NCI-H226 (cell line): ENCODE measurements at places on chromosomes 1 and 21.

DNA sequence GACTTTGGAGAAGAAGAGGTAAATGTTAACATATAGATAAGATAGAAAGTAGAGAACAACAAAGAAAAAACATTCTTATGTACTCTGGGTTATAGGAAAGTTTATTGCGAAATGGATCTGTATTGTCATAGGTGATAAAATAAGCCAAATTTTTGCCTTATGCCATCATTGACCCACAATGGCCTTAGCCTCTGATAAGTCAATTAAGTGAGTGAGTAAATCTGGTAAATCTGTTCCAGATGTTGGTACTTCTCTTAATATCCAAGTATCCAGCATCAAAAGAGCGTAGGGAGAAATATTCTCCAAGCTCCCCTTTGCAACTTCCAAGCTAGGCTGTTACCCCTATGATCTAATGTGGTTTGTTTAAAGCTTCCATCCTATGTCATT is 38.3 kb upstream of the CLCA4 start:
- no peak for DNase-seq

GRCh38 chr1:37481289-37482003 is 7.1 kb downstream of the ZC3H12A start:
- DNase-seq = no peak

DNA sequence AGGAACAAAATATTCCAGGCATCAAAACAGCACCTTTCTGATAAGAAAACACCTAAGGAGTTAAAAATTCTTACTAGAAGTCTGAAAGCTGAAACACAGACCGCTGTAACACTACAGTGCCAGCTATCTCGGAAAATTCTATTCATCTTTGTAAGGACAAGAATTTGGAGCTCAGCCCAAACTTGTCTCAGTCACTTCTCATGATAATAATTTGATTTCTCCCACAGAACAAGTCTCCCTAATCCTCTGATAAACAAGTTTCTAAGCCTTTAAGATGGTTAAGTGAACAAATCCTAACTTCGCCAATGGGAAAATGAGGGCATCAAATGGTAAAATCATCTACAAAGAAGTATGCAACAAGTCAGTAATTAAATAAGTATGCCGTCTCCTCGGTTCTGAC is 59.9 kb downstream of the SIPA1L2 start:
- DNase-seq = peak; percentile 21

- DNase-seq = no peak
Observed at GRCh38 chr1:98172578-98172977, 251.7 kb upstream of the DPYD start.

GRCh38 chr1:107196973-107197562 is 56.2 kb downstream of the NTNG1 start:
- DNase-seq = no peak

DNA sequence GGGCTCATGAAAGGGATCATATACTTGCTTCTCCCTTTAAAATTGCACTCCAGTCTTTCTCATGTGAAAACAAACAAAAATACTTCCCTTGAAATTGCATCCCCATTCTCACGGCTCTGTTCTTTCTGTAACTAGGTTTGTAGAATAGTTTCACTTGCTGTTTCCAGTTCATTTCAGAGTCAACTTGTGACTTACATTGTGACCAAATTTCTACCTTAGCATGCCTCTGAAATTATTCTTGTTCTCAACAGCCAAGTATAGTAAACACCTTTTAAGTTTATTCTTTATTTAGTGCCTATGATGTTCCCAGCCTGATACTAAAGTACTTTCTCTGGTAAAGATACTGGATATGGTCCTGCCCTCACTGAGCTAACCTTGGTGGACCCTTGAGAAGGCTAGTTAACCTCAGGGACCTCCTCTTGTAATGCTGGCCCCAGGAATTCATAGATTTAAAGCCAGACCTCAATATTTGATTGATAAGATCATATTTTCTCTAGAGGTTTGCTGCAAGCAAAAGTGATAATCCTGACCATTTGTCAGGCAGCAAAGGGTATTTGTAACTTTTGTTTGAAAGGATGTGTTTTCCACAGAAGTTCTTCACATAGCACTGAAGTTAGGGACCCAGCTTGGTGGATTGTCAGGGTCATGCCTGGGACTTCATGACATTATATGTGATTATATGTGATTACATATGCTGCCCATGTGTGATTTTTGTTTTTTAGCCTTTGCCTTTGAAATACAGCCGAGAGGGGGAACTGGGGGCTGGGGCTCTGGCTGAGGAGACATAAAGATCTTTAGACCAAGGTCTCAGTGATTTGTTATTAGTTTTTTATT is 29.6 kb downstream of the VANGL2 start:
- no peak for DNase-seq

GRCh38 chr1:184932319-184932718 is 42.0 kb downstream of the NIBAN1 start:
- DNase-seq = no peak

DNA sequence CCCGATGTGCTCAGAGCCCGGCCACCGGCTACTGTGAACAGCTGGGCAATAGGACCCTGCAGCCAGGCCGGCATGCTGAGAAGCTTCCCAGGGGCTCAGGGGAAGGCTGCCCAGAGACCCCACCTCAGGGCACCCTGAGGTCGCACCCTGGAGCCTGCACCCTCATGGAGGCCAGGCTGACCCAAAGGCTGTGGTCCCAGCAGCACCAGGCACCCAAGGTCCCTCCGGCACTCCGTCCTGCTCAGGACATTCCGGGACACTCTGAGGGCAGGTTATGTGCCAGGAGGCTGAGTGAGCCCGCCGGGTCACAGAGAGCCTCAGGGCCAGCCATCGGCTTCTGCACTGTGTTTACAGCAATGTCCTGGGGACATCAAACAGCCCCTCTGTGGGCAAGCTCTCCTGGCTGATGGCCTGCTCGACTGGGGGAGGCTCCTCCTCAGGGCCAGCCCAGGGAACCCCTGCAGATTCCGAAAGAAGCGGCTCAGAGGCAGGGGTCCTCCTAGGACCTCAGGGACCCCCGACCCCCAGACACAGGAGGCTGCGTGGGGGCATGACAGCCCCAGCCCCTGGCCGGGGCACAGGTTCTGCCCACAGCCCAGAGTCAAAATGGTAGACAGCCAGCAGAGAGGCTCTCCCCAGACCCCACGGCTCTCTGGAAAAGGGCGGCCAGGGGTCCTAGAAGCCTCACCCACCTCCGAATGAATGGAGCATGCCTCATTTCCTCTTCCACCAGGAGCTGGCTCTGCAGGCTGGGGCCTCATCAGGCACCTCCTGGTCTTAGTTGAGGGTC is 8.2 kb downstream of the SLC19A1 start:
- no peak for DNase-seq

DNA sequence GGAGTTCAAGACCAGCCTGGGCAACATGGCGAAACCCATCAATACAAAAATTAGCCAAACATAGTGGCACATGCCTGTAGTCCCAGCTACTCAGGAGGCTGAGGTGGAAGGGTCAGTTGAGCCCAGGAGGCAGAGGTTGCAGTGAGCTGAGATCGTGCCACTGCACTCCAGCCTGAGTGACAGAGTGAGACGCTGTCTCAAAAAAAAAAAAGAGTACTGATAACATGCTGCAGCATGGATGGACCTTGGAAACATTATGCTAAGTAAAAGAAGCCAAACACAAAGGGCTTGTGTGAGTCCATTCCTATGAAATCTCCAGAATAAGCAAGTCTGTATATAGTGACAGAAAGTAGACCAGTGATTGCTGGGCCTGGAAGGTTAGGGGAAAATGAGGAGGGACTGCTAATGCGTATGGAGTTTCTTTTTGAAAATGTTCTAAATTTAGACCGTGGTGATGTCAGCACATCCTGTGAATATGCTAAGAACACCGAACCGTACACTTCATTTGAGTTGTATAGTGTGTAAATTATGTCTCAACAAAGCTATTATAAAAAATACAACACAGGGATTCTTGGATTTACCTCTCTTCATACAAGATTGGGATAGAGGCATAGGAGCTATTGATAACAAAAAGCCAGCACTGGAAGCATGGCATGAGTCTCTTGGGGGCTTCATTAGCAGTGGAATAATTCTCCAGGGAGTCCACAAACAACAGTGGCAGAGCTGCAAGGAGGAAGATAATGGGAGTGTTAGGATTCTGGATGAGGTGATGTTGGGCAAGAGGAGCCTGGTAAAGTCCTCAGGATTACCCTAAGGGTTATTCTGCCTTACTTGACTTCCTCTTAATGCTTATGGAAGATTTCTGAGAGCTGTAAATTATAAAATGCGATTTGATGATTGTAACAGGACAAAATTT is 73.5 kb downstream of the TTC3 start:
- DNase-seq = peak; percentile 4

- no peak for DNase-seq
Observed at GRCh38 chr1:117045644-117046043, 14.5 kb upstream of the TTF2 start.

GRCh38 chr1:193417945-193418744 is 231.7 kb upstream of the B3GALT2 start:
- peak; percentile 25 for DNase-seq

DNA sequence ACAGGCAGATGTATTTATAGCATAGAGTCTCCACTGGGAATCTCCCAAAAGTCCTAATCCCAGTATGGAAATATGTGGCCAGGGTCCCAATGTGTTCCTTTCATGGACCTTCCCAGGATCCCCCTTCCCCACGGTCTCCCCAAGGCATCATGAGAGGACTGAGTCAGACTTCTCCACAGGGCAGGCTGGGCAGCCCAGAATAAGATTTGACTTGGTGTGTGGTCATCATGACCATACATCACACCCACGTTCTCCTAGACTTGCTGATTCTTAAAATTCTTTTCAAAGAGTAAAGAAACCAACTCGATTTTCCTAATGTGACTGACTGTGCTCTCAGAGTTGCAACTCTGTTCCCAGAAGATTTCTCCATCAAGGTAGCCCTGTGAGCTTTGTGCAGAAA is 93.9 kb upstream of the CD34 start:
- no peak for DNase-seq
